Thoracic aorta (tissue), 2 donors: ENCODE measurements at places on chromosomes 7 and 10. TPM values are rescaled to one million over a fixed set of nuclear protein-coding genes. Genes with fewer than 3 reads are reported as not detected.

SMKR1 gene
- not detected for total RNA-seq

DNAJB6 gene
- total RNA-seq = 154 TPM

TAS2R3 gene
- total RNA-seq = not detected

COL26A1 gene
- total RNA-seq = not detected

PROSER2 gene
- 9.5 TPM for total RNA-seq

HACD1 gene
- 109 TPM for total RNA-seq

WNT2 gene
- 17.1 TPM for total RNA-seq

- H3K27ac ChIP-seq = no peak overlapping the region
- H3K4me1 ChIP-seq = peaks cover 12% of the 10 kb centered on the region
- H3K36me3 ChIP-seq = no peaks in the 10 kb centered on the region
- peak overlapping the region; percentile 78 for H3K4me3 ChIP-seq
- no peak for DNase-seq
Measured at GRCh38 chr7:50449501-50449880, 659 bp downstream of the FIGNL1 start.

DNA sequence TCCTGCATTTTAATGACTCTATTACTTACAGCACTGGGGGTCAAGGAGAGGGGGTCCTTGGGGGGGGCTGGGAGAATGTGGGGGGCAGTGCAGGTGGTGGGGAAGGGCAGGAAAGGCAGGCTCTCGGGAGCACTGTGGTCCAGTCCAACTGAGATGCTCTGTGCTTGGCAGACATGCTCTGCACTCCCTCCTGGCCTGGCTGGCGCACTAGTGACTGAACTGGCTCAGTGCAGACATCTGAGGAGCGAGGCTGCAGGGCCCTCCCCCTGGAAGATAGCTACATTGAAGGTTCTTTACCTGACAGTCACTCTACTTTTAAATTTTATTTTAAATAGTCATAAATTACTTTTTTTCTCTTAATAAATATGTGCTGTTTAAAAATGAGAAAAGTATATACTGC, 105.7 kb downstream of the NEURL1 start:
- no peak for DNase-seq
- H3K4me3 ChIP-seq = no peak overlapping the region

- H3K27ac ChIP-seq = no peak overlapping the region
- H3K4me1 ChIP-seq = no peaks in the 10 kb centered on the region
- no peak for DNase-seq
- H3K4me3 ChIP-seq = no peak overlapping the region
Measured at GRCh38 chr10:123398756-123399155, 244.6 kb downstream of the BUB3 start.

DNA sequence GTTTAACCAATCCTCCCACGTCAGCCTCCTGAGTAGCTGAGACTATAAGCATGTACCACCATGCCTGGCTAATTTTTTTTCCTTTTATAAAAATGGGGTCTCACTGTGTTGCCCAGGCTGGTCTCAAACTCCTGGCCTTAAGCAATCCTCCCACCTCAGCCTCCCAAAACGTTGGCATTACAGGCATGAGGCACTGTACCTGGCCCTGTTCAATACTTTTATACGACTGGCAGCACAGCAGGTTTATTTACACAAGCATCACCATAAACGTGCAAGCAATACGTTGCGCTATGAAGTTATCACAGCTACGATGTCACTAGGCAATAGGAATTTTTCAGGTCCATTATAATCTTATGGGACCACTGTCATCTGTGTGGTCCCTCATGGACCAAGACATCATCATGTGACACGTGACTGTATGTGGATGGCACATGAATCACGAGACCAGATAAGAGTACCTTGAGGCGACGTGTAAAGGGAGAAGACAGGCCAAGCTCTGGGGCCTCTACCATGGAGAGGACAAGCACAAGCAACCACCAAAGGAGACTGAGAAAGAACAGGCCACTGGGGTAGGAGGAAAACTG, 34.5 kb upstream of the SLC18A3 start:
- H3K27ac ChIP-seq = no peak overlapping the region
- H3K4me1 ChIP-seq = peaks cover 12% of the 10 kb centered on the region
- no peak overlapping the region for H3K4me3 ChIP-seq
- no peaks in the 10 kb centered on the region for H3K36me3 ChIP-seq

- no peaks in the 10 kb centered on the region for H3K36me3 ChIP-seq
- no peak overlapping the region for H3K27ac ChIP-seq
- no peak for DNase-seq
- H3K4me3 ChIP-seq = no peak overlapping the region
- no peaks in the 10 kb centered on the region for H3K27me3 ChIP-seq
Measured at GRCh38 chr7:151721694-151722093, 155.2 kb downstream of the PRKAG2 start.

DNA sequence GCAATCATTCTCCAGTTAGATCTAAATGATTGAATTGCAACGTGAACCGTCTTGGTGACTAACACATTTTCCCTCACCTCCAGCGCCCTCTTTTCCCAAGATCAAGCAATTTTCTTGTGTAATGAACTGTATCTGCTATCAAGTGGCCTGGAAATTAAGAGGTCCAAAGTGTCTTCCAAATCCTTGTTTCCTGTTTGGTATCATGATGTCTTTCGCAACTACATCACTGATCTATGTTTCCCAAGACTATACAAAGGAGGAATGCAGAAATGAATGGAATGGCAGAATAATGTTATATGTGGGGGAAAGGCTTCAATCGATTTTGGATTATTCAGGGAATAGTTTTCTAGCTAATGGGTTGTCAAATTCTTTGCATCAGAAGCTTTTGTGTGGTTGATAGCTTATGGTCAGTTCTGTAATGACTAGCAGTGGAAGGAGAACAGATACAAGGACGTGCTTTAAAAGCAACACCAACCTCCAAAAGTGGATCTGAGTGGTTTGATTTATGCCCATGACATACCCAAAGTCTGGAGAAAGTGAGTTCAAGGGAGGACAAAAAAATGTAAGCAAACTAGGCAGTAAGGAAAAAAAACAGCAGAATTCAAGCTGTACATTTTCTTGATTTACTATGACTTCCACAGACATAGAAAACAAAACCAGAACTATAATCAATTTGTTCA, 14.6 kb upstream of the ZEB1 start:
- no peak overlapping the region for H3K27ac ChIP-seq
- no peaks in the 10 kb centered on the region for H3K27me3 ChIP-seq
- H3K4me1 ChIP-seq = peaks cover 1% of the 10 kb centered on the region
- no peak for DNase-seq
- no peak overlapping the region for H3K4me3 ChIP-seq
- H3K36me3 ChIP-seq = no peaks in the 10 kb centered on the region

- no peaks in the 10 kb centered on the region for H3K4me1 ChIP-seq
- H3K27ac ChIP-seq = no peak overlapping the region
- no peak overlapping the region for H3K4me3 ChIP-seq
Measured at GRCh38 chr10:81414038-81414437, 461.0 kb upstream of the NRG3 start.

DNA sequence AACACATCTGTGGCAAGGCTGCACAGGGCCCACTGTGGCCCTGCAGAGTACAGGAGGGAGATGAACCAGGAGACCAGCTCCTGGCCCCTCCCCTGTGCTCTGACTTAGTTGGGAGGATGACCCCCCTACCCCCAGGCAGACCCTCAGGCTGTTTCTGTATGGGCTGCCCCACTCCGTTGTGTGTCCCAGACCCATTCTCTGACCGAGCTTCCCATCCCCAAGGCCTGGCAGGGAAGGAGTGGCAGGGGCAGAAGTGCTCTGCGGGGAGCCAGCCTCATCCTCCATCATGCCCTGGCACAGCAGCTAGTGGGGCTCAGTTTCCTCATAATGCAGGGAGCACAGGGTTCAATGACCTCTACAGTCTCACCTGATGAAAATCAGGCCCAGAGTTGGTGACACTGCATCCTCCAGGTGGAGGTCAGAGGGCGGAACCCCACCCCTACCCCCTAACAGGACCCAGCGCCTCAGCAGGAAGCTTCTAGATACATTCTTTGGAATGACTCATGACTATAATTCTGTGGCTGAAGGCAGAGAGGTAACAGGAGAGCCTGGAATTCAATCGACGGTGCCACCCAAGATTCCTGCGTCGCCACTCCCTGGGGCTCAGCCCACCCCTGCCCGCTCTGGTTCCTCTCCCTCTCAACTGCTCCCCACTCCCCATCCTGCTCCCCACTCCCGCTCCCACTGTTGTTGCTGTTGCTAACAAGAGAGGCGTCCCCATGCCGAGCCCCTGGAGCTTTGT, 18.2 kb downstream of the PODXL start:
- no peaks in the 10 kb centered on the region for H3K4me1 ChIP-seq
- DNase-seq = no peak
- H3K36me3 ChIP-seq = no peaks in the 10 kb centered on the region
- no peak overlapping the region for H3K4me3 ChIP-seq
- H3K27ac ChIP-seq = no peak overlapping the region

DNA sequence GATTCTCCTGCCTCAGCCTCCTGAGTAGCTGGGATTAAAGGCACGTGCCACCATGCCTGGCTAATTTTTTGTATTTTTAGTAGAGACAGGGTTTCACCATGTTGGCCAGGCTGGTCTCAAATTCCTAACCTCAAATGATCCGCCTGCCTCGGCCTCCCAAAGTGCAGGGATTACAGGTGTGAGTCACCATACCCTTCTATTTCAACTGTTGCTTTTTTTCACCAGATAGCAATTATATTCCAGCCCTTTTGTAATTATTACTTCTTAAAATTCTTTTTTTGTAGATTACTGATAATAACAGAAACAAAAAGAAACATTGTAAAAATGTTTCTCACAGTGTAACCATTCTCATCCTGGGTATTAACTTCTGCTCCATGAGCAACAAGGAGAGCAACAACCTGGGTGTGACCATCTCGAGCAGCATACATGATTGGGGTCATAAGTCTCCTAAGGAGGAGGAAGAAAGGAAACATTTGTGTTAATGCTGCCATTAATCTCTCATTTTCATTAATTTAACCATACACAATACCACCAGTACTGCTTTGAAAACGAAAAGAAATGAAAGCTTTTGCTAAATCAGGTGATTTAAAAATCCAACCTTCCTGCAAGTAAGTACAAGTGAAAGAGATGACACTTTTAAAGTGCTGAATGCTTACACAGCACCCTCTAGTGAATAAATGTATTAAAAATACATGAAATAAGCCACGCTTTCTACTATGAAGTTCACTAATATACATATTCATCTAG, 41.8 kb downstream of the ASZ1 start:
- H3K36me3 ChIP-seq = no peaks in the 10 kb centered on the region
- no peak overlapping the region for H3K27ac ChIP-seq
- H3K4me1 ChIP-seq = no peaks in the 10 kb centered on the region

DNA sequence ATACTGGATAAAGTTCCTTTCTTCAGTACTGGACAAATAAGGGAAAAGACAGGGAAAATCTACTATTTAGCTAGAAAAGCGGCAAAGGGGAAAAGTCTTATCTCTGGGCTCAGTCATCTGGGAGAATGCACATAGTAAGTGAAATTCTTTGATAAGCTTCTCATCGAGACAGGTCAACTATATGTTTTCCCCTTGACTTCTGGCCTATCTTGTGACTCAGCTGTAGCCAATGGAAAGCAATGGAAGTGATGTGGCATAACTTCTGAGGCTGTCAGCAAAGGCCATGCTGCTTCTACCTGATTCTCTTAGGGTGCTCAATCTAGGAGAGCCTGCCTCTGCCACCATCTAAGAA, 91.9 kb downstream of the PCGF5 start:
- H3K27me3 ChIP-seq = no peaks in the 10 kb centered on the region
- DNase-seq = no peak
- no peak overlapping the region for H3K27ac ChIP-seq
- H3K4me1 ChIP-seq = no peaks in the 10 kb centered on the region

- no peak overlapping the region for H3K4me3 ChIP-seq
- H3K27me3 ChIP-seq = no peaks in the 10 kb centered on the region
- DNase-seq = no peak
- H3K36me3 ChIP-seq = no peaks in the 10 kb centered on the region
- peaks cover 4% of the 10 kb centered on the region for H3K4me1 ChIP-seq
Measured at GRCh38 chr10:3948843-3949242, 163.8 kb upstream of the KLF6 start.

GRCh38 chr10:33419311-33419710, 84.8 kb upstream of the NRP1 start:
- DNase-seq = no peak
- H3K27ac ChIP-seq = no peak overlapping the region
- H3K4me3 ChIP-seq = no peak overlapping the region
- H3K4me1 ChIP-seq = no peaks in the 10 kb centered on the region
- H3K36me3 ChIP-seq = no peaks in the 10 kb centered on the region

DNA sequence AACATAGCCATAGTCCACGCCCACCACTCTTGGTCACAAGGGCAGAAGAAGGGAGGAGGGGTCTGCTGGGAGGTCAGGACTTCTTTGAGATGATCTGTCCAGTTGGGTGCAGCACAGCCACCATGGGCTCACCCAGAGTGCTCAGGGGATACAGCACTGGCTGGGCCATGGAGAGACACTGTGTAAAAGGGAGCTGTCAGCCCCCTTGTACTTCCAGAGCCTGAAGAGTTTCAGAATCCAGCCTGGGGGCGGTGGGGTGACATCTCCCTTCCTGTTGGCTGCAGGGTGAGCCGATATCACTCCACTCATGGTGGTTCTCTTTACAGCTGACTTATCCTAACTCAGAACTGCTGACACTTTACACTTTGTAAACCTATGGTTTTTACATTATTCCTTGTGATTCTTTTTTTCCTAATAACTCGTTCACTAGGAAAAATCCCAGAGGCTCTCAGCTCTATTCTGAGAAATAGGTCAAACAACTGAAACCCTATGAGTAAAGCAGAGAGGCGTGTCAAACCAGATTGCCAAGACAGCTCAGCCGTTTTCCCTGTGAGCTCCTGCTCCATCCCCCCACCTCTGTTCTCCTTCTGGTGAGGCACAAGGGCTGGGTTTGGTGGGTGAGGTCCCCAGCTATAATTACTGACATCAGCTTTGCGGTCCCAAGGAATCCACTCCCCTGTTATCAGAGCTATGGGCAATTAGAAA, 3.2 kb upstream of the MRPS24 start:
- H3K4me3 ChIP-seq = no peak overlapping the region
- H3K4me1 ChIP-seq = peaks cover 13% of the 10 kb centered on the region
- H3K36me3 ChIP-seq = peaks cover 20% of the 10 kb centered on the region
- H3K27ac ChIP-seq = peak overlapping the region; percentile 65
- peak; percentile 59 for DNase-seq
- no peaks in the 10 kb centered on the region for H3K27me3 ChIP-seq

DNA sequence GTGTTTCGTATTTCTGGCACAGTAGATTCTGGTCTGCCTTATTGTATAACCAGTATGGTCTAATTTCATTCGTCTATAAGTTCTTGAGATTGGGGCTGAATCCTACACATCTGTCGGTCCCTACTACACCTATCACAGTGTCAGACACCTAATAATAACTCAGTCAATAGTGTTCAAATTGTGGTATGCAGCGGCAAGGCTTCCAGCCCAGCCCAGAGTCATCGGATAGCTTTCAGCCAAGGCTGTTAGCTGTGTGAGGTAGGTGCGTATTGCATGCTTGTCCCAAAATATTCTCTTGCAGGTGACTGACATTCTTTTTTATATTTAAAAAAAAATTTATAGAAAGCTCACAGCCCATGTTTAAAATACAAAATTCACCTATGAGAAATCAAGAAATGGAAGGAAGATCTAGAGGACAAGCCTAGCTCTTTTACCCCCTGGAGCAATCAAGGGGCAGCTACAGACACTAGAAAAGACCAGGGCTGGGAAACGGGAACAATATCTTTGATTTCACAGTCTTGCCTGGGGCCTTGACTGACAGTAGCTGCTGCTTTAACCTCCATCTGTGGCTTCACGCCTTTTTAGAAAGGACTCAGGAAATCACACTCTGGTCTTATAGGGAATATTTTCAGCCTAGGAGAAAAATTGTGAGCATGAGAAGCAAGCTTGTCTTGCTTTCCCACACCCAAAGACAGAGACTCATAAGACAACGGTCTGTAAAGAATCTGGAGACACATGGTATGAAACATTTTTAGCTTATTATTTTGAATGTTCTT, 9.5 kb upstream of the ASB4 start:
- no peak for DNase-seq
- no peak overlapping the region for H3K27ac ChIP-seq
- no peaks in the 10 kb centered on the region for H3K27me3 ChIP-seq
- no peaks in the 10 kb centered on the region for H3K36me3 ChIP-seq
- H3K4me1 ChIP-seq = no peaks in the 10 kb centered on the region
- H3K4me3 ChIP-seq = no peak overlapping the region
